ENCODE measurements at places on chromosomes 1 and 21.
A peak's percentile ranks its signal among the peaks of the same experiment; 100 is the strongest.

DNA sequence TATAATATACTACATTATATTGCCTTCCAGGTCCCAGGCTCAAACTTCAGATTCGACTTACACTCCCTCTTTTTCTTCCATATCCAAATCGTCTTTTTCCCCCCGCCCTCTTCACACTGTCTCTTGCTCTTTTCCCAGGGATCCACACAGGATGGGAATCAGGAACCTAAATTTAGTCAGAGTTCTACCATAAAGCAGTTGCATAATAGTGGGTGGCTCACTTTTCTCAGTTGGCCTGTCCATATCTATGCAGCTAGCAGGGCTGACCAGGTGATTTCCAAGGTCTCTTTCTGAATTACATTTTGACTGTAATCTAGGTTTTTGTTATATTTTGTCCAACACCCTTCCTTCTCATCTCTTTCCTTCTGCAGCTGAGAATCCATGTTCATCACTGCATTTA is 7.7 kb upstream of the BCAS2 start:
- no peak for DNase-seq

GRCh38 chr1:59427155-59427554 is 130.3 kb downstream of the FGGY start:
- no peak for DNase-seq

GRCh38 chr1:212367474-212368072 is 47.1 kb downstream of the PACC1 start:
- no peak for DNase-seq

DNA sequence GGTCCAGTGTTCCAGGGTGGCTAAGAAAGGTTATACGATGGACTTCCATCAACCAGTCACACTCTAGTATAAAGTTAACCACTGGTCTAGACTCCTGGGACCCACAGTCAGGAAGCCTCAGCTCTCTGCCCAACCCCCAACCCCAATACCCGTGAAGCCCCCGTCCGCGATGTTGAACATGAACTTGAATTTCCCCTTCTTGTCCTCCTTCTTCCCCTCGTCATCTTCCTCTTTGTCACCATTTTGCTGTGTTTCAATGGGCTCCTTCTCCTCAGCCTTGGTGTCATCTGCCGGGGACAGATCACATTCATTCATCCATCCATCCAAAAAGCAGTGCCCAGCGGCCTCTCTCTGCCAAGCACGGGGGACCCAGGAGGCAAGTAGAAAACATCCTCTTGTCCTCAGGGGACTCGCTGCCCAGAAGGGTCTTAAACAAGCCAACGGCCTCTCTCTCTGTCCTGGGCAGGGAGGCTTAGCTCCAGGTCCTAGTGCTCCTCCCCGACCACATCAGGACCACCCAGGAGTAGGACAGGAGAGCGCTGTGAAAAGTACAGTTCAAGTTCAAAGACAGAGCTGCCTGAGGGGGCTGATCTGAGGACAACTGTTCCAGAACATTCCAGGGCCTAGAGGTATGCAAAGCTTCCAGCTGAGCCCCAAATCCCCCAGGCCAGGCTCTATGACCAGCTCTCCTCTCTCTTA is 66.5 kb downstream of the KCNAB2 start:
- no peak for DNase-seq

GRCh38 chr1:161133220-161133740 is 813 bp upstream of the DEDD start:
- no peak for DNase-seq

DNA sequence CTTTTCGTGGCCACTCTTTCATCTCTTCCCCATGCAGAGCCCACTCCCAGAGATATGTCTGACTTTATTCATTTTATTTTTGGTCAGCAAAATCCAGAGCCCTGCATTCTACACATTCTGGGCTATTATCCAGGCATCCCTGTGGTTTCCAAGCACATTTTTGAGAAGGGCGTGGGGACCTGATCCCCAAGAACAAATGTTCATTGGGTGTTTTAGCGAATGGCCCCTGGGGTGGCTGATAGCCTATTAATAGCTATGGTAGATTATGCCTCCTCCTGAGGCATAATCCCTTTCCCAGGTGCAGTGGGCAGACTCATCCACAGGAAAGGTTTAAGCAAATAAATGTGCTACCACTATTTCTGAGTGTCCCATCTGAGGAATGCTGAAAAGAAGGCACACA is 511.8 kb upstream of the USP24 start:
- DNase-seq: peak; percentile 94

DNA sequence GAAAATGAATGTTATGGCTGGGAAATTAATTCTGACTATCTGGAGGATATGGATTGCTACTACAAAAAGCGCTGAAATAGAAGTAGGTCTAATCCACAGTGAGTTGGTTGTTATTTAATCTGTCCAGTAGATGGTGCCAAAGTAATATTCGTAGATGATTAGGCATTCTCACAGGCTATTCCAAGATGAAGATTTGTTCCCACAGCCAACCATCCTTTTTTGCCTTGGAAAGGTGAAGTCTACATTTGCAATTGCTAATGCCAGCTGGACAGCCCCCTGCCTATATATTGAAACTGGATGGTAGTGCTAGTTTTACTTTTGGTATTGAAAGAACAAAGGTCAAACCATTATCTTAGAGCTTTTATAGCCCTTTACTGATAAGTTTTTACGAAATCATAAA is 43.8 kb downstream of the RBM11 start:
- DNase-seq: peak; percentile 44

DNA sequence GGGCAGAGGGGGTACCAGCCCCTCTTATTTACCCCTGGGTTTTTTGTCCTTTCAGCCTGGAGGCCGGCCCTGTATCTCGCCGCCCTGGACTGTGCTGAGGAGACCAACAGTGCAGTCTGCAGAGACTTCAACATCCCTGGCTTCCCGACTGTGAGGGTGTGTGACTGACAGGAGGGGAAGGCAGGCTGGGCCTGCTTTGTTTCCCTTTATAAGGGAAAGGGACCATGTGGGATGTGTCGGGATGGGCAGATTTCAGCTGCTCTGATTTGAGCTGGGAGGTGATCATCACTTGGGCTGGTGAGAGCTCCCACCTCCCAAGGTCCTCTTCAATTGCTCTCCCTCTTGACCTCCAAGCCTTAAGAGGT is 11.7 kb downstream of the QSOX1 start:
- DNase-seq: no peak

- DNase-seq: no peak
Measured at GRCh38 chr21:43275421-43276211, 106.8 kb downstream of the CRYAA start.

GRCh38 chr1:37448691-37449417 is 25.5 kb upstream of the ZC3H12A start:
- no peak for DNase-seq

DNA sequence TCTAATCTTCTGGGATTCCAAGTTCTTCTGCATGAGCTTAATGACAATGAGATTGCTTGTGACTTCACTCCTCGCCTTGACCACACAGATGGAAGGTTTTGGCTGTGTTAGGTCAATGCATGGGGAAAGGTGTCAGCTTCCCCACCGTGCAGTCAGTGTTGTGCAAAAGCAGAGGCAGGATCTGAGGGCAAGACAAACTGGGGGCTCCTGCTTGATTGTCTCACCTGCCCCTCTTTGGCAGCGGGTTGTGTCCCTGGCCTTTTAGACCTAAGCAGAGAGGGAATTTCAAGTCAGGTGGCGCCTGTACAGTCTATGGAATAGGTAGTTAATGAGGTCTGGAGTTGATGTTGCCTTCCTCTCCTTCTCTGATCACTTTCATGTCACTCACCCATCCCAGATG is 150.1 kb downstream of the CNIH3 start:
- no peak for DNase-seq

DNA sequence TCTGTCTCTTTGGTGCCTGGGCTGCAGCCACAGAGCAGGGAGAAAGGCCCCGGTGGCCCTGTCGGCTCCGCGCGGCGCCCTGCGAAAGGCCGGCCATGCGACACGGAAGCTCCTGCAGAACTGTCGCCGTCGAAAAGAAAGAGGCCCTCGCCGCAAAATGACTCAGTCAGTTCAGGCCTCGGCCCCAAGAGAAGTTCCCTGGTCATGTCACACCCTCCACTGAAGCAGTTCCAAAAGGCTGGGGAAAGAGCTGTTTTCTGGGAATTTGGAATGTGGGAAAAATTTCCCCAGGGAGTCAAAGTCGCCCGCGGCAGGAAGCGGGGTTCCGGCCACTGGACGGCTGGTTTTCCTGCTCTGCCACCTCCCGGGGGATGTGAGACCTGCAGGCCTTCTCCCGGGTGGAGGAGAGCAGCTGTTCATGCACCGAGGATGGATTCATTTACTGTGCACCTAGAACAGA is 115.8 kb upstream of the ZNF678 start:
- peak; percentile 82 for DNase-seq

GRCh38 chr1:202578565-202578964 is 131.7 kb downstream of the SYT2 start:
- no peak for DNase-seq

- DNase-seq: peak; percentile 95
Measured at GRCh38 chr1:62621907-62622306, 24.6 kb downstream of the ANGPTL3 start.

DNA sequence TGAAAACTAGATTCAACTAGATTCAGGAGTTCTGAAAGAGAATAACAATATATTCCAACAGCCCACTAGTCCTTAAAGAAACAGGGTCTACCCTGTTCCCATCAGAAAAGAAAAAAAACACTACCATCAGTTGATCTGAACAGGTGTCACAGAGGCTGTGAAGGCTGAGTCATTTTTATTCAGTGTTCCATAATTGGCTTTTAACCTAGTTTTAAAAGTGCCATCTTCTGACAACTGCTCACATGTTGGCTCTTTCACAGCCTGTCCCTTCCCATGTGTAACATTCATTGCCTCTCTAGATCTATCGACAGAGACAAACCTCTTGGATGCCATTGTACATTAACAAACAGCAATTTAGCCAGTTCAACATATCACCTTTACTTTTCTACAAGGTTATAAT is 243.7 kb downstream of the TBX15 start:
- no peak for DNase-seq

- peak; percentile 75 for DNase-seq
Measured at GRCh38 chr1:223504741-223505140, 111.5 kb downstream of the CCDC185 start.

- no peak for DNase-seq
Measured at GRCh38 chr1:160007577-160008200, 24.1 kb downstream of the PIGM start.

- no peak for DNase-seq
Measured at GRCh38 chr1:87072411-87072810, 158.0 kb downstream of the HS2ST1 start.

- no peak for DNase-seq
Measured at GRCh38 chr1:183089025-183089639, 65.9 kb downstream of the LAMC1 start.

DNA sequence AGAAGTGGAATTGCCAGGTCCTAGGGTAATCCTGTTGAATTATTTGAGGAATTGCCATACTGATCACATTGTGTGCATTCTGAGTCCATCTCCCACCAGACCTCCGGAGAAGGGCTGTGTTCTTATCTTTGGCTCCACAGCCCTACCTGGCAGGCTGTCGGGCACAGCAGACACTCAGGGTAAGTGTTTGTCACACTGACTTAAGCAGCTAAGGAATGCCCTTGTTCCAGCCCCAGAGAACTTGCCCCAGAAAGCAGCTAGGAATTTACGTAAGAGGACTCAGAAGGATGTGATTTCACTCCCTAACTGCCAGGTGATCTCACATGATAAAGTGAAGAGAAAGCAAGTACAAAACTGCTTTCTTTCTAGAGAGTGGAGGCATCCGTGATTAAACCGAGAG is 21.0 kb downstream of the VASH2 start:
- DNase-seq: no peak

- DNase-seq: peak; percentile 30
Measured at GRCh38 chr1:34163792-34164731, 968 bp downstream of the CSMD2 start.

GRCh38 chr1:113675302-113675701 is 84.0 kb downstream of the PHTF1 start:
- no peak for DNase-seq

- DNase-seq: no peak
Measured at GRCh38 chr21:38841472-38841871, 35.7 kb downstream of the ETS2 start.

DNA sequence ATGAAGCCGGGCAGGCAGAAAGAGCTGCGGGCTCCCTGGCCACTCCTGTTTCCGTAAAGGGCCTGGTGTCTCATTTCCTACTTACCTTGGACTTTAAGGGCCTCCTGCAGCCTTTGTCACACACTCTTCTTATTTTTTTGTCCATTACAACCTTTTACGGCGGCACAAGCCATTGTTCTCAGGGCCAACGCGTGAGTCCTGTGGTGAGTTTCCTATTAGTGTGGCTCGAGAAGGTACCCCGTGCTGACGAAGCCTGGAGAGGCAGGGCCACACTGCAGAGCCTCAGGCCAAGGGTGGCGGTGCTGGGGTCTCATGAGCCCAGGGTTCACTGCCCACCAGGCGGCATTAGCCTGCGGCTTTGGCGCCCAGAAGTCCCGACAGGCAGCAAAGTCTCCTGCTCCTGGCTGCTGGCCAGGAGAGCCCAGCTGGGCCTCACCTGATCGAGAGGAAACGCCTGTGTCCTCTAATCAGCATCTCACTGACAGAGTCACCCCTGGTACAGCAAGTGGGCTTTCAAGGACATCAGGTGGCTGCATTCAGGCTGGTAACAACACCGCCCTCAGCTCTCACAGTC is 62.0 kb downstream of the SIK1 start:
- DNase-seq: no peak

DNA sequence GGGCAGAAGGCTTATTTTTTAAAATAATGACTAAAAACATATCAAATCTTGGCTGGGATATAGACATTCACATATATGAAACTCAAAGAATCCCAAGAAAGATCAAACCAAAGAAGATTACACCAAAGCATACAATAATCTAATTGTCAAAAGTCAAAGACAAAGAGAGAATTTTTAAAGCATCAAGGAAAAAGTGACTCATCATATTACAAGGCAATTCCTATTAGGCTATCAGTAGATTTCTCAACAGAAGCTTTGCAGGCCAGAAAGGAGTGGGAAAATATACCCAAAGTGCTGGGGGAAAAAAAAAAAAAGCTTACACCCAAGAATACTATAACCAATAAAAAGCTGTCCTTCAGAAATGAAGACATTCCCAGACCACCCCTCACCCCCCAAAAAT is 375.6 kb downstream of the BRINP2 start:
- DNase-seq: no peak
